Posterior vena cava (tissue), 2 donors: ENCODE measurements at places on chromosomes 12 and 14. TPM values are rescaled to one million over a fixed set of nuclear protein-coding genes. Genes with fewer than 3 reads are reported as not detected.

GSG1 gene
- total RNA-seq: not detected

POTEM gene
- not detected for total RNA-seq

KRT1 gene
- total RNA-seq: 0.42 TPM

ZNF140 gene
- 13.4 TPM for total RNA-seq

RTRAF gene
- 128 TPM for total RNA-seq

SH2B3 gene
- total RNA-seq: 32.4 TPM

RARG gene
- total RNA-seq: 38.1 TPM

PPP4R3A gene
- 60.2 TPM for total RNA-seq

ERBB3 gene
- 0.71 TPM for total RNA-seq

TMEM30B gene
- total RNA-seq: 27.3 TPM

TBX5 gene
- not detected for total RNA-seq

PRH2 gene
- total RNA-seq: not detected

PRIMA1 gene
- 9.6 TPM for total RNA-seq

OLR1 gene
- total RNA-seq: not detected

SERPINA1 gene
- 10.3 TPM for total RNA-seq

FGF6 gene
- total RNA-seq: not detected

PRKD1 gene
- total RNA-seq: 38.7 TPM

RIPK3 gene
- 9.2 TPM for total RNA-seq

ERP29 gene
- 52.2 TPM for total RNA-seq

- DNase-seq: no peak
Observed at GRCh38 chr12:64598831-64599230, 11.5 kb upstream of the RASSF3 start.

GRCh38 chr12:3704512-3705353 lies 48.2 kb downstream of the CRACR2A start:
- no peak for DNase-seq

- DNase-seq: no peak
Observed at GRCh38 chr12:130552483-130552996, 163.6 kb downstream of the RIMBP2 start.

DNA sequence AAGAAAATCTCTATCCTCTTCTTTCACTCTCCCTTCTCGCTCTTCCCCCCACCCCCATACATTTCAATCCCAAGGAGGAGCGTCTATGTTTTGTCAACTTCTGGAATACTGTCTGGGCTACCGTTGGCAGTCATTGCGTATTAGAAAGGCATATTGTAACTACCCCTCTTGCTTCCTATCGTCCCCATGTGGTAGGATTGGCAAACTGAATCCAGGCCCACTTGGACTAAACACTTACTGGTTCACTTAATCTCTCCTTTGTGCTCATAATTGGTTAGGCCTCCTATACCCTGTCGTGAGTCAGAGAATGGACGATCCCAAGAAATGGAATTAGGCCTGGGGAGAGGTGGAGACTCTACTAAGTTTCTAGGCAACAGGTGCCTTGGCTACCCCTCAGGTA lies 68.8 kb upstream of the SLC8A3 start:
- no peak for DNase-seq

DNA sequence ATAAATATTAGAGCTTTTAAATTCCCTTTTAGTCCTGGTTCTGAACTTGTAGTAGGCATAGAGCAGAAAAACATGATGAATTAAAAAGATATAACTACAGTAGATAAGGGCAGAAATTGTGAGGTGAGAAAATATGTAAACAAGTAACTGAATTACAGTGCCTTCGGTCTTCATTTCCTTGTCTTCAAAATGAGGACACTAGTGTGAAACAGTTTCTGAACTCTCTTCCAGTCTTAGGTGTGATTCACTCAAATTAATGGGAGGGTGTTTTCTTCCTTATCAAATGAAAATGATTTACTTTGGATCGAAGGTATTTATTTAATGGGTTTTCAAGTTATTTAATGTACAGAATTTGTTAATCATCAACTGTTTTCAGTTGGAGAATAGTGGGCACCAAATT lies 1.5 kb downstream of the FGD4 start:
- DNase-seq: no peak

DNA sequence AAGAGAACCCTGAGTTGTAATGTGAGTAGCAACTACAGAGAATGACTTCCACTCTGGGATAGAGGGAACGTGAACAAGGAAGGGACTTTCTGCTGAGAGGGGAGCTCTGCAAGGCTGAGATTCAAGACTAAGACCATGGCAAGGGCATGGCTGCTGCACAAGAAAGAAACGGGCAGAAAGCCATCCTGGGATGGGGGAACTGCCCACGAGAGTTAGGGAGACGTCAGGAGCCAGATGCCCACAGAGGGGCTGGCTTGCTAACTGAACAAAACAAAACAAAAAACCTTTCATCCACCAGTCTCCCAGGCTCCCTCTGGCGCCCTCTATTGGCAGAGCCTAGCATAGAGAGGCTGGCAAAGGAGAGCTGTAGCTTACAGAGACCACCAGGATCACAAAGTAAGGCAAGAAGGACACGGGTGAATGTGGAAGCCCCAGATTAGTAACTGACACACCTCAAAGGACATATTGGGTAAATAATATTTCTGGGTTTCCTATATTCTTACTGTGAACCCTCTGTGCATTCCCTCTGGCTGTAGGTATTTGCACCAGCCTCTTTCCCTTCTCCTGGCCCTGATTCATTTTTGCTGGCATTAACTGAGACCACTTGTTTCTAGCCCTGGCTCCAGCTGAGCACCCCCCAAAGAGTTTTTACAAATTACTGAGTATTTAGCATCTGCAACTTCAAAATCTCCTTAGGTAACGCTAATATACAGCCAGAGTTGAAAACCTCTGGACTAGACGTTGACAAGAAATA lies 338.3 kb downstream of the EMP1 start:
- peak; percentile 86 for DNase-seq

- no peak for DNase-seq
Observed at GRCh38 chr12:58117201-58117600, 175.8 kb downstream of the ATP23 start.

- no peak for DNase-seq
Observed at GRCh38 chr12:47124451-47124850, 44.7 kb upstream of the AMIGO2 start.

DNA sequence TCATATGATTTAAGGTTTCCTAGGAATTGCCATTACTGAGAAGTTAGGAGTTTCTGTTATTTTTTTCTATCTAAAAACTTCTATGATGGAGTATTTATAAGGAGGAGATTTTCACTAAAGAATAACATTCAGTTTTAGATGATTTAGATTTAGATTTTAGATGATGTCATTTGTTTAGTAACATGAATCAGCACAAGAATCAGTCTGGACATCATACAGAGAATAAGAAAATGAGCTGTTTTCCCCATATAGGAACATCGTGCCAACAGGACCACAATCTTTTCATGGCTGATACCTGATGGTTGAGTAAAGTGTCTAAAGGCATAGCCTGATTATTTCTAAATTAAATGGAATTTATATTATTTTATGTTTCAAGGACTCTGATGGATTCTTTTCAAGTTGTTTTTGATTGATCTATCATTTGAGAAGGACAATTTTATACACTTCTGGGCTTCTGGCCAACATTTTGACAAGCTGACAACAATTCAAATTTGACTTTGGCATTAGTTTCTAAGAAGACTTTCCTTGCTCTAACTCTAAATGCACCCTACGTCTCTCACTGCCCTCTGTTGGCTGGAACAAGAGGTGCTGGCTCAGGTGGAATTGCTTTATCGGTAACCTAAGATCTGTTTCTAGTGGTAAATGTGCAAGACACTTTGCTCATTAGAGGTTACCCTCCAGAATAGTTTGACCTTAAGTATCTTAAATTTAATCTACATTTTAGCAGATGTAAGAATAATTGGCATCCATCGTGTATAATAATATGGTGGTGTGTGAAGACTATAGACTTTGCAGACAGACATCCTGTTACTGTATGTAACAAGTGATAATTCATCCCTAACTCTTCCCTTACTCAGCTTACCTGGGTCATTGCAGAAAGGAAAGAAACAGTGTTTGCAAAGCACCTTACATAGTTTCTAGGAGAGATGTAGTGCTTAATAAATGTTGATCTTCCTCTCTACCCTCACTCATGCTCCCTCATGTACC lies 42.8 kb upstream of the CPSF6 start:
- no peak for DNase-seq

GRCh38 chr14:36226164-36226563 lies 49.6 kb upstream of the PTCSC3 start:
- DNase-seq: no peak

DNA sequence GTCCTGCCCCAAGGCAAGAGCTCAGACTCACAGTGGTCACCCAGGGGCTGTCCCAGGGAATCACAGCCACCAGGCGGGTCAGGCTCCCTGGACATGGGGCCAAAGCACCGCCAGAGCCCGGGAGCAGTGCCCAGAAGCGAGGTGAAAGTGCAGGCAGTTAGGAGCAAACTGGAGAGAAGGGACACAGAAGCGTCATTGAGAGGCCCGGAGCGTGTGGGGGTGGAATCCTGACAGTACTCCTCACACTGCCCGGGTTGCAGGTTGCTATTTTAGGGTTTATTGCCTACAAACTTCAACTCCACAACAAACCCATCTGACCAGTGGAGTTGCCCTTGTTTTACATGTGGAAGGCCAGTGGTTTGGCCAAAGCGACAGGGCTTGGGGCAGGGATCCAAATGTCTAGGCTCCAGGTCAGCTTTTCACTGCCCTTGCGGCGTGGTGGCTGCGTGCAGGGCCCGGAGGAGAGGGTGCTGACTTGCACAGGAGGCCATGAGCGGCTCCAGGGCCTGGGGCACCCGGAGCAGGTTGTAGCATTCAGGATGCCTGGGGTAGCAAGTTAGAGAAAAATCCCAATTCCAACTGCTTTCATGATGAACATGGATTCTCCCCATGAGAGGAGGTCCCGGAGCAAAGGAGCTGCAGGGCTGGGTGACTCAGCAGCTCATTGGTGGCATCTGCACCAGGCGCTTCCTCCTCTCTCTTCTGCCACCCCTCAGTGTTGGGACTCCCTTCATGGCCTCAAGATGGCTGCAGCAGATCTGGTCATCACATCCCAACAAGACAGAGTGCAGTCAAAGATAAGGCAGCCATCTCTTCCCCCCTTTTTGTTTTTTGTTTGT lies 112.3 kb upstream of the NCOR2 start:
- DNase-seq: peak; percentile 85

- DNase-seq: no peak
Observed at GRCh38 chr12:125284945-125285685, 219.9 kb downstream of the AACS start.

- peak; percentile 37 for DNase-seq
Observed at GRCh38 chr14:99296517-99296916, 24.5 kb upstream of the BCL11B start.

DNA sequence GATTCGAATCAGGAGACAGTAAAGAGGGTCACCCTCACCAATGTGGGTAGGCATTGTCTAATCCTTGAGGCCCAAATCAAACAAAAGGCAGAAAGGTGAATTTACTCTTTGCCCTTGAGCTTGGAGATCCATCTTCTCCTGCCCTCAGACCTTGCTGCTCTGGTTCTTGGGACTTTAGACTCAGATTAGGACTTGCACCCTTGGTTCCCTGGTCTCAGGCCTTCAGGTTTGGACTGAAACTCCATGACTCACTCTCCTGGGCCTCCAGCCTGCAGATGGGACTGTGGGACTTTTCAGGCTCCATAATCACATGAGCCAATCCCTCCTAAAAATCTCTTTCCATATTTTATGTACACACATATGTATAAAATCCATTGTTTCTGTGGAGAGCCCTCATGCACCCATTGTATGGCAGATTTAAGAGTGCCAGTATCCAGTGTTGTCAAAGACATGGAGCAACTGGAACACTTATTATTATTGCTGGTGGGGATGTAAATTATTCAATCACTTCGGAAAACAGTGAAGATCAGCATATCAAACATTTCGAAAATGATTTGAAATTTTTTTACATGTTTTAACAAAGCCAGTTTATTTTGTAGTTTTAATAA lies 48.7 kb downstream of the EID3 start:
- no peak for DNase-seq

GRCh38 chr12:74620921-74621320 lies 83.3 kb downstream of the ATXN7L3B start:
- no peak for DNase-seq

GRCh38 chr12:83130178-83130577 lies 443.5 kb downstream of the TMTC2 start:
- DNase-seq: no peak

GRCh38 chr12:75581515-75581914 lies 70.1 kb upstream of the KRR1 start:
- no peak for DNase-seq

DNA sequence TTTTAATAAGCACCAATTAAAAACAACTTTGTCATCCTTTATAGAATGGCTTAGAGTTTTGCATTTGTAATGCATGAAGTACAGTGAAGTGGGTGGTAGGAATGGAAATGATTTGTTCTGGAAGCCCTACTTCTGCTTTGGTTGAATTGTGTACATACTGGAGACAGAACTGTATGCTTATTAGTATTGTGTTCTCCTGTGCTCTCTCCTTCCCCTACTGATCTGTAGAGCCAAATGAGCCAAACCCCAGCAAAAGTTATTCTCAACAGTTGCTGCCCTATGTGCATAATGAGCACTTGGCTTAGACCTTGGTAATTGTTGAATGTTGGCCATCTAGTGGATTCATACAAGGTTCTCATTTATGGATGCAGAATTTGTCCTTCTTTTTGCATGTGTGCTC lies 916.1 kb downstream of the GALC start:
- DNase-seq: no peak

DNA sequence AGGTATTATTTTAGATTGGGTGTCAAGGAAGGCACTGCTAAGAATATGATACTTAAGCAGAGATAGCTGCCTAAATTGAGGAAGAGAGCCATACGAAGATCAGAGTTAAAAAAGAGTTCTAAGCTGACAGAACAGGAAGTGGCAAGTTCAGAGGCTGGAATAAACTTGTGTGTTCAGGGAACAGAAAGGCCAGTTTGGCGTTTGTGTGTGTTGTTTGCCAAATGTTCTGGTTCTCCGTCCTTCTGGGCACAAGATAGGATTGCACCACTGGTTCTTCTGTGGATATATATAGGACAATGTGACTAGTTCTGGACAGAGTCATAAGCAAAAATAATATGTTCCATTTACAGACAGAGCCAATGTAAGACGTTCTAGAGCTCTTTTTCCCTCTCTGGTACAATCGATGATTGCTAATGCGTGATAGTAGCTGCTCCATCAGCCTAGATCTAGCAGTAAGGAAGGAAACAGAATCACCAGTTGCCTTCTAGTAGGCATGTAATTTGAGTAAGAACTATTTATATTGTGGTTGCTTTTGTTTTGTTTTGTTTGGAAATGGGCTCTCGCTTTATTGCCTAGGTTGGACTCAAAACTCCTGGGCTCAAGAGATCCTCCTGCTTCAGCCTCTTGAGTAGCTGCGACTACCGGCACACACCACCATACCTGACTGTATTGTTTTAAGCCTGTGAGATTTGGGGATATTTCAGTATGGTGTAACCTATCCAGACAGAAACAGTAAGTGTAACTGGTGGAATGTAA lies 7.4 kb downstream of the BBS10 start:
- DNase-seq: no peak
